Activated CD4-positive, alpha-beta T cell treated with anti-CD3 and anti-CD28 coated beads, Interleukin-2, amount 50 U/mL, for 4 hours (primary cell): ENCODE measurements at places on chromosomes 6 and 20.

GRCh38 chr6:114816678-114817077, 473.9 kb upstream of the HS3ST5 start:
- no peak for DNase-seq

GRCh38 chr6:70857387-70858077, 99.3 kb downstream of the B3GAT2 start:
- DNase-seq = no peak

GRCh38 chr20:38152175-38152620, 12.9 kb downstream of the TGM2 start:
- no peak for DNase-seq

- DNase-seq = no peak
These were observed 7.2 kb downstream of the PRDM13 start for GRCh38 chr6:99613705-99614429.

DNA sequence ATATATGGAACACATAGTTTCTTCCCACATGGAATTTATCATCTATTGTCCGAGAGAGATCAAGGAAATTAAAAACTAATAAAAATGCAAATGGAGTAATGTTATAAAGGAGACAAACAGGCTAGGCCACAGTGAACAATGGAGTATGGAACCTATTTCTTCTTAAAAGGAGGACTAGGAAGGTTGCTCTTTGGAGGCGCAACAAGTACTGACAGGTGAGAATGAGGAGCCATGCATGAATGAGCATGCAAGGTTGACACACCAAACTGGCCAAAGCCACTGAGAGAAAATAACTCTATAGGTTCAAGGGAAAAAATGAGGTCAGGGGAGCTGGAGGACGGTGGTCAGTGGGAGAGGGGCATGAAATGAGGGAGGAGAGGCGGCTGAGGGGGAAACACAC, 40.9 kb downstream of the PSMB1 start:
- DNase-seq = no peak

GRCh38 chr6:160132776-160133338, 11.2 kb downstream of the SLC22A1 start:
- no peak for DNase-seq

DNA sequence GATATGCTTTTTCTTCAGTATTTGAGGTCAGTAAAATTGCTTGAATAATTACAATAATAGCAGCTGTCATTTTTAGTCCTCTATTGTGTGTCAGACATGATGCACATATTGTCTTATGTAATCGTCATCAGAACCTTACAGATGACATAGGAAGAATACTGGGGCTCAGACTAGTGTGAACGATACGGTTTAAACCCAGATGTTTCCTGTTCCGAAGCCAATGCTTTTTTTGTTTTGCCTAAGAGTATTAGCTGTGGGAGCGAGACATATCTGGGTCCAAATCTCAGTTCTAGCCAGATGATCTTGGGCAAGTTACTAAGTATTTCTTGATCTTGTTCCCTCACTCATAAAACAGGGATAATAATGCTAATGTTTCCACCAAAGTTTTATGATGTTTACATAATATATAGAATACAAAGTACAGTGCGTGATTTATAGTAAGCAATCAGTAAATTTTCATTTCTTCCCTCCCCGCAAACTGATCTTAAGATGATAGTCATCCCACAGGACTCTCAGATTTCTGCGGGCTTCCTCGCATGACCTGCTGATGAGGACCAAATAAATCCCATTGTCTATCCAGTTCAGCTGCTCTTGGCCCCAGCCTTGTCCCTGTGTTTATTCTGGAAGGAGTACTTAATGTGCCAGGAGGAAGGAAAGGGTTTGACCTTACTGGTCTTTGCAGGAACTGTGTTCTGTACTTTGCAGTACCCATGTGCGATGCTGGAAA, 98.2 kb downstream of the CAP2 start:
- no peak for DNase-seq

- no peak for DNase-seq
These were observed 6.1 kb upstream of the HSPA1B start for GRCh38 chr6:31821301-31822035.

GRCh38 chr20:1636621-1637020, 16.8 kb upstream of the SIRPB1 start:
- no peak for DNase-seq

DNA sequence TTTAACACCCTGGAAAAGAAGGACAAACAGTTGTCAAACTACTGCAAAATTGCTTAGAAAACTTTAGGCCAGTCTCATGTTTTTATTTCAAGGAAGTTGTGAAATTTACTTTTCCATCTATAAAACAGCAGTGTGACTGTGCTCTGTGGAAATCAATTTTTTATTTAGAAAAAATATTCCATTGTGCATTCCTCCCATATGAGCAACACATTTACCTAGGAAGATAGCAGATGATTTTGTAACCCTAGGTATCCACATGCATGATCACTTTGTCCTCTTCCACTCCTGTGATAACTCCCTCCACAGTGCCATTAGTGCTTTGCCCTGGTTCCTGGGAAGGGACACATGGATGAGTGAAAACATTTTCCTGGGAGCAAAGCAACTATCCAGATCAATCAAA, 70.0 kb upstream of the SHLD1 start:
- no peak for DNase-seq

- no peak for DNase-seq
These were observed 161.0 kb upstream of the LAMP5 start for GRCh38 chr20:9353180-9353915.

DNA sequence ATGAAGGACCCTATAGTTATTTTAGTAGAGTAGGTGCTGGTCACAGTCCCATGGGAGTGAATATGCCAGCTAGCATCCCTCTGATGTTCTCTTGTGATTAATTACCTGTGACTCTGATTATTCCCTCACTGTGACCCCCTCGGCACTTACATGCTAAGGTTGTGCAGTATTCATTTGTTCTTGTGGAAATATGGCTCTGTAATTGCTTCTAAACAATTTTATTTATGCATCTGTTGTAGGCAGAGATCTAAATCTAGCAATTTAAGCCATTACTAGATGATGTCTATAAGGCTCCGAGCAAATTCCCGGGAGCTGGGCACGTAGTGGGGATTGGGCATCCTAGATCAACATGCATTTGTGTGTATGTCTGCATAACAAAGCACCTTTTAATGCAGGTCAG, 961.7 kb downstream of the KIF16B start:
- DNase-seq = no peak

DNA sequence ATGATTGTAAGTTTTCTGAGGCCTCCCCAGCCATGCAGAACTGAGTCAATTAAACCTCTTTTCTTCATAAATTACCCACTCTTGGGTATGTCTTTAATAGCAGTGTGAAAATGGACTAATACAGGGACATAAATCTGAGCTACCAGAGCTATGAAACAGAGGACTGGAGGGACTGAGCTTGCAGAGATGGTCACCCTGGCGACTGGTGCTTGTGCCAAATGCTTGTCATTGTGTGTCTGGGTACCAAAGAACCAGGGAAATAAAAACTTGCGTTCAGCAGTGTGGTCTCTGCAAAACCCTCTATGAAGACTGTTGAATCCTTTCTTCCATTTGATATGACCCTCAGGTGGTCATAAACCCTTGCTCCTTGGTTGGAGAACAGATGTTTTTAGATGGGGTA, 105.1 kb upstream of the PRL start:
- DNase-seq = no peak

GRCh38 chr6:43257367-43258145, 14.3 kb downstream of the TTBK1 start:
- DNase-seq = no peak

DNA sequence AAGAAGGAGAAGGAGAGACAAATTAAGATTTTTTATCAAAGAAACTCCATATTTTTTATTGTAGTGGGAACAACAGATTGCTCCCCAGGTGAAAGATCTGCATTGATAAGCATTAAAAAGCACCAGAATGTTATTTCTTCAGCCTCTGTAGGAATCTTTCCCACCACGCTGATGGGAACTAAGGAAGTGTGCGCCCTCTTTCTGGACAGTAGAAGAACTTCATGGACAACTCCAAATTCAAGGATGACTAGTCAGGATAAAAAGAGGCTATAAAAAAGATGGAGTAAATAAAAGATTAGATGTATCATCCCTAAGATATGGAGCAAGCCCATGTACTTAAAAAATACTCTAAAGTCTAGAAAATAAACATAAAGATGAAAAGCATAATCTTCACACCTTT, 45.8 kb upstream of the PAK5 start:
- DNase-seq = no peak

- DNase-seq = no peak
These were observed 57.0 kb upstream of the EPB41L1 start for GRCh38 chr20:36097337-36098151.

- no peak for DNase-seq
These were observed 28.5 kb downstream of the SMOC2 start for GRCh38 chr6:168469521-168469920.

DNA sequence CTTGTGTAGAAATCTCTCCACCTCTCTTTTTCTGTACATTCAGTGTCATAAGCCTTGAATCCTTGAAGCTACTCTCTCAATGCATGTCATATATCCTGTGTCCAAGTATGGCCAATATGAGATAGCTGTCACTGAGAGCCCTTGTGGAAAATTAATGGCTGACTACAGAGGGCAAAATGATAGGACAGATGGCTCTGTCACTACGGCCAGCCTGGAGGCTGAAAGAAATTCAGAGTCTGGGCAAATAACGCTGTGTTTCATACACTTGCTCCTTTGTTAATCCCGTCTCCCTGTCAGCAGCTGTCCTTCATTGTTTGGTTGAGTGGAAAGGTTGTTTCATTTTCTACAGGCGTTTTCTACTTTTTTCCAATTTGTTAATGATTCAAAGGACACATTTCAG, 70.4 kb upstream of the VGLL2 start:
- DNase-seq = no peak

DNA sequence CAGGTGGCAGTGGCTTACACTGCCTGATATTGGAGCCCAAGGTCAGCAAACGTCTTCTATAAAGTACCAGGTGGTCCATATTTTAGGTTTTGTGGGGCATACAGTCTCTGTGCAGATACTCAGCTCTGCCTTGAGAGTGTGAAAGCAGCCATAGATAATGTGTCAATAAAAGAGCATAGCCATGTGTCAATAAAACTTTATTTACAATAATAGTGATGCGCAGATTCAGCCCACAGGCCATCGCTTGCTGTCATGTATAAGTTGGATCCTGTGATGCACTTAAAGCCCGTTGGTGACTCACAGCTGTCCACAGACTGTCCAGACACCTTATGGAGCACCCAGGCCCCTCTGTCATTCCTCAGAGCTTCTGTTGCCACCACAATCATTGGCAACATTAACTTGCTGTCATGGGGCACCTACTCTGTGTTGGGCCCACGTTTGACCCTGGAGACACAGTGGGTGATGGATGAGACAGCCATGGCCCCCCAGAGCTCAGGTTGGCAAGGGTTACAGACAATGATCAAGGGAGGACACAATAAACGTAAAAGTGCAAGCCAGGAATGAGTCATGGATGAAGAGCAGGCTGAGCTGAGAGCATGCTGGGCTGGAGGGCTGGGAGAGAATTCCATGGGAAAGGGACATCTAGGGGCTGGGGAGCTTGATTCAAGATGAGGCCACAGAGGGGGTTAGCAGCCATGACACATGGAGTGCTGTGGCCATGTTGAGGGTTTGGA, 173.6 kb downstream of the TAF4 start:
- no peak for DNase-seq

DNA sequence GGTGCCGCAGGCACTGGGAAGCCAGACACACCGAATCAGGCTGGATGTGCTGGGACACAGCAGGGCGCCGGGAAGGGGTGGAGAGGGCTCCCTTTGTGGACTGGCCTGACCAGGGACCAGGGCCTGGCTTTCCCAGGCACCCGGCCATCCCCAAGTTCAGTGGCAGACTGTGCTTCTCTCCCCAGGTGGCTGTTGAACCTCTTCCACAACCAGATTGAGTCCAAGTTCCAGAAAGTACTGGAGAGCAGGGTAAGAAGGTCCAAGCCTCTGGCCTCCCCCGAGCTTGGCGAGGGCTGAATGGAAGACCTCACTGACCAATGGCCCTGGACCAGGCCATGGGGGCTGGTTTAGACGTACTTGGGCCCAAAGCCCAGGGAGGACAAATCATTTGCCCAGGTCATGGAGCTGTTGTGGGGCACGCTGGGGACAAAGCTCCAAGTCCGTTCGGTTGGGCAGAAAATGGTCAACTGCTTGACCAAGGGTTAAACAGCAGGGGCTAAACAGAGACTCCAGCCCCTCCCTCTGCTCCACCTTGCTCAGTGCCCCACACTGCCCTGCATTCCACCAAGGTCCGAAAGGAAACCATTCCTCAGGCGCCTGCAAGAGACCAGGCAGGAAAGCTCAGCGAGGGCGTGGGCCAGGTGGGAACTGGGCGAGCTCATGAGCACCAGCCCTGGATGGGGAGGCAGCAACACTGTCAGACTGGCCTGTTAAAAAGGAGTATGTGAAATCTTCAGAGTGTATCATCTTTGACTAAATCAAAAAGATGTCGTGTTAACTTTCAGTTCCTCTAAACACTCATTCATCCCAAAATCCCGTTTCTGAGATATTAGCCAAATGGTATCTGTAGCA, 9.1 kb downstream of the LBP start:
- DNase-seq = no peak

DNA sequence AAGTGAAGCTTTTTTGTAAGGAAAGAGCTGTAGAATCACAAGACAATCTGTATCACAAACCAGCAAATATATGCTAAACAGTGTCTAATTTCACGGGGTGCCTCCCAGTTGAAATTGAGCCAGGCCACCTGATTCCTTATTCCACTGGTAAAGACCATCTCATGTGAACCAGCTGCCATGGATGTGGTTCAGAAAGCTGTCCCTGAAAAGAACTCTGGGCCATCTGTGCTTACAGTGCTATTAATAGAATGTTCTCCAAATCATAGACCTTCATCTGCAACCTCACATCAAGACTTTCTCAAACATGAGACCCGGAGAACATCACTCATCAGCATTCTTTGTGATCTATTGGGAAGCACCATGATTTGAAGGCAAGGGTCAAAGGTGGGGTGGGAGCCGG, 89.7 kb downstream of the FBXO5 start:
- no peak for DNase-seq

DNA sequence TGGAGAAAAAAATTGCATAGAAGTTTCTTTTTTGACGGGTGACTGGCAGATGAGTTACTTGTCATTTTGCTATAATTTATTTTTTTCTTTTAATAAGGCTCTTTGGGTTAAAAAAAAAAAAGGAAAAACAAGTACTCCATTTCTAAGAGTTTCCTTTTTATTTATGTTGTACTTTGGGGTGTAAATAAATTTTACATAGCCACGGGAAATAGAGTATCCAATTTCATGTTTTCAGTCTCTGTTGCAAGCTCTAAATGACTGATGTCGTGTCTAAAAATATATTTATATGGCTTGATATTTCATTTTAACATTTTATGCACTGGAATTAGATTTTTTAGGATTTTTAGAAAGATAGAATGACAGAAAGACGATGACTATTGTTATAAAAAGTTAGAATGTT, 3.4 kb downstream of the EYA4 start:
- DNase-seq = no peak
